Fibroblast of villous mesenchyme (primary cell): ENCODE measurements at places on chromosomes 4 and X. TPM values are rescaled to one million over a fixed set of nuclear protein-coding genes. Genes with fewer than 3 reads are reported as not detected.

Gene BMPR1B
- 2.3 and 4.3 TPM in 2 replicates for total RNA-seq

Gene ASB5
- total RNA-seq = 1.3 and 7.4 TPM in 2 replicates

Gene S100P
- total RNA-seq = not detected in 2 replicates

Gene CENPE
- total RNA-seq = 15.5 and 19.9 TPM in 2 replicates

Gene HSFX4
- total RNA-seq = not detected in 2 replicates

Gene CENPVL3
- not detected in 2 replicates for total RNA-seq

Gene ANOS1
- 1.7 and 1.9 TPM in 2 replicates for total RNA-seq

Gene CT45A1
- not detected in 2 replicates for total RNA-seq

Gene IL13RA2
- 2.2 and 2.3 TPM in 2 replicates for total RNA-seq

Gene LEF1
- total RNA-seq = under 0.01 and 1.6 TPM in 2 replicates

Gene PABPC1L2B
- total RNA-seq = not detected in 2 replicates

Gene CCNA2
- total RNA-seq = 27.1 and 54.0 TPM in 2 replicates

Gene RHOXF1
- not detected in 2 replicates for total RNA-seq
